ENCODE measurements at places on chromosomes 13 and 19.

- no peak for DNase-seq
Measured at GRCh38 chr13:111281751-111282311, 38.6 kb upstream of the TEX29 start.

DNA sequence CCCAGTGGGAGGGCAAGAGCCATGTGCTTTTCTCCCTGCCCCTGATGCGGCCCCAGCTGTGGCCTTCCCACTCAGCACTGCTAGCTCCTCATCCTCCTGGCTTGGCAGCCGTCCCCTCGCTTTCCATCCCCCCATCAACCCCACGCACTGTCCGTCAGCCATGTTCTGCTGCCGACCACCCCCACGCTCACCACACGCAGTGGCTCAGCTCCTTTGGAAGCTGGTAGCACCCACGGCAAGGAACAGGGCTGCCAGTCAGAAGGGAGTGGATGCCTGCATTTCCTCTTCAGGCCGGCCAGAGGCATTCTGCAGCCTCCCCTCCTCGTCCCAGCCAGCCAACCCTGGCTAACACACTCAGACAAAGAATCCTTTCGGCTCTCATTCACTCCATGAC is 6.3 kb downstream of the CALM3 start:
- no peak for DNase-seq

DNA sequence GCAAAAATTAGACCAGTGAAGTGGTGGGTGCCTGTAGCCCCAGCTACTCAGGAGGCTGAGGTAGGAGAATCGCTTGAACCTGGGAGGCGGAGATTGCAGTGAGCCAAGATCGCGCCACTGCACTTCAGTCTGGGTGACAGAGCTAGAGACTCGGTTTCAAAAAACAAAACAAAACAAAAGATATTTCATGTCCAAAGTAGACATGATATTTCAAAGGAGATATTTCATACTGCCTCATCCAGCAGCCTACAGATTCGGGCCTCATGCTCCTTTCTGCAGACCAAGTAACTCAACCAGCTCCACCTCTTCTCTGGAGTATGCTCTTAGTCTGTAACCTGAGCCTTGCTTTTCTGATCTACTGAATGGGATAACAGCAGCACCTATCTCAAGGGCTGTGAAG is 15.0 kb downstream of the ZC3H4 start:
- DNase-seq = no peak

DNA sequence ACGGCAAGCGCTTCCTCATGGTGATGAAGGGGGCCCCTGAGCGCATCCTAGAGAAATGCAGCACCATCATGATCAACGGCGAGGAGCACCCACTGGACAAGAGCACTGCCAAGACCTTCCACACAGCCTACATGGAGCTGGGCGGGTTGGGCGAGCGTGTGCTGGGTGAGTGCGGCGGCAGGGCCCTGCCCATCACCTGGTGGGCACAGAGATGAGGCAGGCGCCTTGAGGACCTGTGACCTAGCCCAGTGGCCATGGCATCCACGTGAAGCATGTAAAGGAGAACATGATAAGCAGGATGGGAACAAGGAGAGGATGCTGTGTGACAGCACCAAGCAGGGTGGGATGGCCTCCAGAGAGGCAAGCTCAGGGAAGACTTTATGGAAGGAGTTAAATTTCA is 18.5 kb downstream of the ATP12A start:
- no peak for DNase-seq

DNA sequence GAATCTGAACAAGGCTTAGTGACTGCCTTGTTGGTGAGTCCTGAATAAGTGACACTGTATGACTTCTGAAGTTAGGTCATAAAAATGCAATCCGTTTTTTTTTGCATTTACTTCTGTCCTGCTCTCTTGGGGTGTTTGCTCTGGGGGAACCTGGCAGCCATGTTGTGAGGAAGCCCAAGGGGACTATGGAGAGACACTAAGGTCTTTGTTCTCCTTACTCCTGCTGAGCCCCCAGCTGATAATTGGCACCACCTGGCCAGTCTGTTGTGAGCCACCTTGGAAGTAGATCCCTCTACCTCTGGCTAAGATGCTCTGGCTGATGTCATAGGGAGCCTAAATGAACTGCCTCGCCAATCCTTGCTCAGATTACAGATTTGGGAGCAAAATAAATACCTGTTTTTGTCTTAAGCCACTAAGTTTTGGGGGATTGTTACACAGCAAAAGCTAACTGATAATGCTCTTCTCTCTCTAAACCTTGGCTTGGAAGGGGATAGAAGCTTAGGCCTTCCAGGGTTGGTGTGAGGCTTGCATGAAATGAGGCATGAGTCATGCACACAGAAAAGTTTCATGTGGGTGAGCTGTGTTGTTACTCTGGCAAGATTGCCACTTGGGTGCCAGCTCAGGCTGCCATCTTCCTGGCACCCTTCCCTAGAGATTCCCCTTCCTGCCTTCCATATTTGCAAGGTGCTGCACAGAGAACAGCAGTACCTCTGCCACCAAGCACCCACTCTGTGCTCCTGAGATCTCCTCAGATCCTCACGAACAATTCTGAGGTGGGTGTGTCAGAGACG is 10.1 kb downstream of the TUBB4A start:
- DNase-seq = no peak

DNA sequence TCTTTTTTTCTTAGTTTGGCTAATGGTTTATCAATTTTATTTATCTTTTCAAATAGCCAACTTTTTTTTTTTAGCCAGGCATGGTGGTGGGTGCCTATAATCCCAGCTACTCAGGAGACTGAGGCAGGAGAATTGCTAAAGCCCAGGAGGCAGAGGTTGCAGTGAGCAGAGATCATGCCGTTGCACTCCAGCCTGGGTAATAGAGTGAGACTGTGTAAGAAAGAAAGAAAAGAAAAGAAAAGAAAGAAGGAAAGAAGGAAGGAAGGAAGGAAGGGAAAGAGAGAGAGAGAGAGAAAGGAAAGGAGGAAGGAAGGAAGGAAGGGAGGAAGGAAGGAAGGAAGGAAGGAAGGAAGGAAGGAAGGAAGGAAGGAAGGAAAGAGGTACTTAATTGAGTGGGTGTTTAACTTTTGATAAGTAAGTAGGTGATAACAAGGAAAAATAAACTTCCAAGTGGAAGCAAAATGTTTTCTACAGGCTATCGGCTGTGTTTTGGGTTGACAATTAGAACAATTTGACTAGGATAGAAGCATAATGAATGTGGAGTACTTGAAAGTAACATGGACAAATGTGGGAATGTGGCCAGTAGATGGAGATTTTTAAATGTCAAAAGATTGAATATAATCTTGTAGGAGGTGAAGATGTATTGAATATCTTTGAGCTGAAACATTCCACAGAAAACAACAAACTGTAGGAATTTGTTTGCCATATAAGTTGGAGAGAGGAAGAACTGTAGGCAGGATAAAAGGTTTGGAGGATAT is 62.8 kb upstream of the MYO16 start:
- DNase-seq = no peak

DNA sequence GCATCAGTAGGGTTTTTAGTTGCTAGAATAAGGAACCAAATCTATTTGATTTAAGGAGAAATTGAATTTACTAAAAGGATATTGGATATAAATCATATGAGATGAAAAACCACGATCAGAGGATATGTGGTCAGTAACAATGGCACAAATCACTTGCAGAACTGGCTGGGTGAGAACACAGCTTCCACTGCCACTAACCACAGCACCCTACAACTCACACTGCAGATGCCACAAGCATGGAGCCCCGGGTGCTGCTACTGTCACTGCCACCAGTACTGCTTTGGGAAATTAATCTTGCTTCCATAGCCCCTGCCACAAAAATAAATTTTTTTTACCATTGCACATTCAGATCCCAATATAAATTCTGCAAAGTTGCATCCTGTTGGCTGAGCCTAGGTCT is 40.6 kb upstream of the KLF12 start:
- DNase-seq = no peak

DNA sequence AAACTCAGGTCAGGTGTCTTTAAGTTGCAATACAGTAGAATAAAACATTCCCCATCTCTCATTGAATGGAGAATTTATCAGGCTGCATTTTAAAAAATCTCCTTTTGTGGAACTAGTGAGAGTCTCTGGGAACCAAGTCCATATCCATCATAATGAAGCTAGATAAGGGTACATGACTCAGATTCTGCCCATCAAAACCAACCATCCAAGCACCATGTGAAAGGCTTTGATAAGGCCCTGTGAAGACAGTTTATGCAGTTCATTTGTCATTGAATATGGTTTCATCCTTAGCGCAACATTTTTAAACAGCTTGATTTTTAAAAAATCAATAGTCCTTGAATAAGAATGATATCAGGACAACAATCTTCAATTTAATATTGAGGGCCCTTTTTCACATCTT is 56.3 kb upstream of the DIAPH3 start:
- DNase-seq = no peak

GRCh38 chr13:26021516-26021915 is 30.3 kb downstream of the SHISA2 start:
- DNase-seq = no peak

DNA sequence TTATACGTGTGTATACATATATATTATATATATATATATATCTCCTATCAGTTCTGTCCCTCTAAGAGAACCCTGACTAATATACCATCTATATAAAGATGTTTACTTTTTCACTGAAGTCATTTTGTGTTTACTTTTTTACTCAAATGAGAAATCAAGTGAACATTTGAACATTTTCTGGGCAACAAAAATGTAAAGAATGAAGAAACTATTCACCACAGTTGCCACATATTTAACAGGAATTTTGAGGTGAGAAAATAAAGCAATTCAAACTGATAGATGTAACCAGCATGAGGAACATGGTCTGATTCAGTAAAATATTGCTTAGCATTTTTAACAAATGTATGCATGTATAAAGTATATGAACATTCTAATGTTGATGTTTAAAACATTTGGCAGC is 299.2 kb upstream of the KLHL1 start:
- DNase-seq = no peak

GRCh38 chr19:18589380-18590272 is 1.0 kb downstream of the REX1BD start:
- peak; percentile 57 for DNase-seq

DNA sequence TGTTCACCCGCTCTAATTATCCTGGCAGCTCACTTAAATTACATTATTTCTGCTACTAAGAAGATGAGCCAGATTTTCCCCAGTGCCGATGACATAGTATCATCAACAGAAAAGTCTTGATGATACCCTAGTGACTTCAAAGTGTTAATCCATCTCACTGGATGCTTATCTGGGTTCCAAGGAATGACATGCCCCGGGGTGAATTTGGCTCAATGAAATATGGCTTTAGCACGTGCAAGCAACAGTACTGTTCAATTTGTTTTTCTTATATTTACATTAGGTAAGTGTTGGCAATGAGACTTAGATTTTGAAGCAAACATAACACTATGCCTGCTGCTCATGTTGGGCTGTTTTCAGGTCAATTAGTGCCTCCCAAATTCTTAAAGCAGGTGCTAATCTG is 548.2 kb upstream of the SLITRK1 start:
- DNase-seq = no peak

DNA sequence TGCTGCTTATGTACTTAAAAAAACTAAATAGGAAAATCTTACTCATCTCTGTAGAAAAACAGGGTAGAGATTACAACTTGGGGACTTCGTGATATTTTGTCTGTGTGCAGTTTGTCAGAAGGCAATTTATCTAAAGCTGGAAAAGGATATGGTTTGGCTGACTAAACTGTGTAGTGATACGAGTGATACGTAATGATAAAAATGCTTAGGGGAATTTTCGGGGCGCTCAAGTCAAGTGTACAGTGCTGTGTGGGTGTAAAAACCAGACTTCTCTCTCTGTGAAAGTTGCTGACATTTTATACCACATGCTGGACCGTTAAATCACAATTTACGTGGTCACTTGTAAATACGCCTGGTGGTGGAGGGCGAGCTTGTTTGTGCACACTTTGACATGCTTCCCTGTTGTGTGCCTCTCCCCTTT is 221.7 kb downstream of the KCNRG start:
- DNase-seq = peak; percentile 89

GRCh38 chr13:38900188-38900587 is 90.4 kb downstream of the STOML3 start:
- no peak for DNase-seq

DNA sequence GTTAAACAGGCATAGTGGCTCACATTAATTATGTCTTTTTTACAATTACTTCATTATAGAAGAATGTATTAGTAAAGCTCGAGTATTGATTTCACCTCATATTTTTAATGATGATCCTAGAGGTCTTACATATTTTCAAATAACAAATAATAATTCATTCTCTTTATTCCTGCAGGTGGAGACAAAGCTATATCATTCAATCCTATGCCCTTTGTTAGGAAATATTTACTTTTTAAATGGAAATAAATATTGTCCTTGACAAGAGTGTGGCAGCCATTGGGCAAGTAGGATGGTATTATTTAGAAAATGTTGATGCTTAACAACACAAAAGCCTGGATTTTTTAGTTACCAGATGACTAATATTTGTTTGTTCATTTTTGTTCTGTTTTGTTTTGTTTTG is 127.6 kb downstream of the COG6 start:
- DNase-seq = no peak

GRCh38 chr13:99418843-99419140 is 82.5 kb upstream of the TM9SF2 start:
- DNase-seq = no peak

DNA sequence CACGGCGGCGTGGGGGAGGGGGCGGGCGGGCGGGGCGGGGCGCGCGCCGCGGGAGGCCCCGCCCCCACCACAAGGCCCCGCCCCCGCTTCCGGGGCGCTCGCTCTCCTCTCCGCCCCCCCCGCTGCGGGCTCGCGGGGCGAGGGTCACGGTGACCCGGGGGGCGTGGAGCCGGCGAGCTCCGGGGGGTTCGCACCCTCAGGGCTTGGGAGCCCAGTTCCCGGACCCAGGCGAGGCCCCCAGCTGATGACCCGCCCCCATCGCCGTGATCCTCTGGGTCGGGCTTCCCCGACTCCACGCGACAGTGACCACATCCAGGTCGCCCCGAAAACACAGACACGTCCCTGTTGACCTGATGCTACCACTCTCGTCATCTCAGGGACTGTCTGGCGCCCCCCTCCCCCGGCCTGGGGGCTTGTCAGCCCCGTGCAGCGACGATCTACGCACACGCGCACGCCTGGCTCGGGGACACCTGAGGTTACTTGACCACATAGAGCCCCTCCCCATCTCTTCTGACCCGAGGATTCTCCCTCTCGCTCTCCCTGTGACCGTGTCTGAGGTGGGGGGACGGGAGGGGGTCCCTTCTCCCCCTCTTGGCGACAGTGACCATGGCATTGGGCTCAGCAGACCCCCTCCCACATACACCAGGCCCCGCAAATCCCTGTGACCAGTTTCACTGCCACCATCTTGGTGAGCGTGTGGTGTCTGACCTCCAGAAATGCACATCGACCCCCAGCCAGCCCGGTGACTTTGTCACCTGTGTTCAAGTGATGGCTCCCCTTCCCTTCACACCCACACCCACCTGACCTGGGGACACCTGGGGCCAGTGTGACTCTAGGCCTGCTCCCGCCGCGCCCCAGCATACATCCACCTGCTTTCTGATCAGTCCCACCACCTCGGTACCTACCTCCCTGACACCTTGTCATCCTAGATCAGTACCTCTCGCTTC is 670 bp downstream of the MAP2K7 start:
- DNase-seq = peak; percentile 36

DNA sequence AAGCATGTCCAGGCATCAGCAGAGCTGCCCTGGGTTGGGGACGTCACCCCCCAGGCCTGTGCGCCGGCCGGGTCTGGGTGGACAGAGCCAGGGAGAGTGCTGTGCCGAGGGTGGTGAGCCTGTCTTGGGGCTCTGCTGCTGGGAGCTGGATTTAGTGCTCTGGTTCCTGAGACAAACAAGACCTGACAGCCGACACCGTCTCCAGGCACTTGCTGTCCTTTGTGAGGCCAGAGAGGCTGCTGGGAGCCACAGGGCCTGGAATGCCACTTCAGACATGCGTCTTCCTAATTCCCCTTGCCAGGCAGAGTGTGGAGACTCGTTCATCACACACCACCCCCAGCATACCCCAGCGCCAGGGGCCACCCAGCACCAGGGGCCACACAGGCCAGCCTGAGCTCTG is 165.8 kb downstream of the KDM4B start:
- no peak for DNase-seq

Measured in activated CD4-positive, alpha-beta T cell treated with anti-CD3 and anti-CD28 coated beads, Interleukin-2, Interleukin-4, amounts not matched to agents 100 ng/mL and 50 ng/mL, durations not matched to agents 16 hours and 8 hours (primary cell).